Nucleus accumbens (tissue), 56 donors: ENCODE measurements at places on chromosomes 3 and 15.

DNA sequence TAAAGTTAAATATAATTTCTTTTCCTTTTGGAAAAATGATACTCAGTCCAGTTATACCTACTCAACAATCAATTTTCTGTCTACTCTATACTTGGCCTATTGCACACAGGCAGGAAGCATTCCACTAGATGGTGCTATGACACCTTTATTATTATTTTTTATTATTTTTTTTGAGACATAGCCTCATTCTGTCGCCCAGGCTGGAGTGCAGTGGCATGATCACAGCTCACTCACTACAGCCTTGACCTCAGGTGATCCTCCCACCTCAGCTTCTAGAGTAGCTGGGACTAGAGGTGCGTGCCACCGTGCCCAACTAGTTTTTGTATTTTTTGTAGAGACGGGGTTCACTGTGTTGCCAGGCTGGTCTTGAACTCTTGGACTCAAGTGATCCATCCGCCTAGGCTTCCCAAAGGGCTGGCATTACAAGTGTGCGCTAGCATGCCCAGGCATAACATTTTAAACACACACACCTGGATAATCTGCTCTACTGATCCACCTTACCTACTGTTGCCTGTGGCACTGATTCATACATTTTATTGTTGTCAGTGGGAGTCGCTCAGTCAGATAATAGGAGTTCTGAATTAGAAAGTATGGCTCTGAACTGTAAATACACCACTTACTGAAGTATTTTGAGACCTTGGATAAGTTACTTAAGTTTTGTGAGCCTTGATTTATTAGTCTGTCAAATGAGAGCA is 56.2 kb downstream of the EIF3J start:
- no peak for DNase-seq

DNA sequence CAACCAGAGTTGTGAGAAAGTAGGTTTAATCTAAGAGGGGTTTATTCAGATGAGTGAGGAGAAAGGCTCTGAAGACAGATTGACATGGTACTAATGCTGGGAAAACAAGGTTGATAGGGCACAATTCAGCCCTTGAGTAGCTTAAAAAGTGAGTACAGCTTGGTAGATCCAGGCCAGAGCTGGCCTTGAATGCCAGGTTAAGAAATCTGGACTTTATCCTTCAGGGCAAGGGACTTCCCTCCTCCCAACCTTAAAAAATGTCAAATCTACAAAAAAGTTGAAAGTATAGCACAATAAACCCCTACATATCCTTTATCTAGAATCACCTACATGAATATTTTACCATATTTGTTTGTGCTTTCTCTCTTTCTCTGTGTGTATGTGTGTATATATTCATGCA is 7.9 kb downstream of the TM4SF18 start:
- DNase-seq: no peak

- no peak for DNase-seq
These were observed 395.9 kb downstream of the PTPRG start for GRCh38 chr3:61957259-61957658.

DNA sequence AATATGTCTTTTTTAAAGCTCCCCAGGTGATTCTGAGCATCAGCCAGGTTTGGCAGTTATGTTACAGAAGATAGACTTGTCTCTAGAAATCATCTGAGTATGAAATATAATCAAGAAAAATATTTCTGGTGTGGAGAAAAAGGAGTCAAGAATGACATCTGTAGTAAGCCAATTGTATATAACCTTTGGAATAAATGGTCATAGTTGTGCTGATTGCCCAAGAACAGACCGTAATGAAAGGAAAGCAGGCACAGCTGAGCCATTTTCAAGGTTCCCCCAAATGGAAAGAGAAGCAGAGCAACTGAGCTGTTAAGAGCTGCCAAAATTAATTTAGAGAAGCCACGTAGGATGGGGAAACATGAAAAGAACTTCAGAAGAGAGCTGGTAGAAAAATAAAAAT is 26.6 kb downstream of the GOLM2 start:
- no peak for DNase-seq

DNA sequence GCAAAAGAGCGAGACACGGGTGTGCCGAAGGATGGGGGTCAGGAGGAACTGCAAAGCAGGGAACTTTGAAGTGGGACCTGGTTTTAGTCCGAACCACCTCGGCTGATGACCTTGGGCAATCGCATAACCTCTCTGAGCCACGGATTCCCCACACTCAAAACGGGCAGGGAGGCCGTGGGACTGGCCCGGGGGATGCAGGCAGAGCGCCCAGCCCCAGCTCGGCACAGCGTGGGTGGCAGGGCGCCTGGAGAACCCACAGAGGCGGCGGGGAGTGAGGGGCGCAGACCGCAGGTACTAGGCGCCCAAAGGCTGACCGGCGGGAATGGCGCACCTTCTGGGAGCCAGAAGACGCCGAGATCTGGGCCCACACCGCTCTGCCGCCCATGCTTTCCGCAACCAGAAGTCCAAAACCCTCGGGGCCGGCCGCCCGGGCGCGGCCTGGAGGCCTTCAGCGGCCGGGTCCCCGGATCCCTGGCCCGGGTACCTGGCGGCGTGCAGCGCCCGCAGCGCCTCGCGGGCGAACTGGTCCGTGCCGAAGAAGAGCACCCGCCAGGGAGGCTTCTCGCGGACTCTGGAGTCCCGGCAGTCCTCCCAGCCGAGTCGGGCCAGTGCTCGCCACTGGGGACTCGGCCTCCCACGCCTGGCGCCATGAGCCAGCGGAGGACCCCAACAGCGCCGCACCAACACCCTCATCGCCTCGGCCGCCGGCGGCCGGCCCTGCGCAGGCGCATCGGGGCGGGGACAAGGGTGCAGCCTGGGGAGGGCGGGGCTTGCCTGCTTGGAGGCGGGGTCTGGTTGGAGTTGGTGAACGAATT is at the start of gene MTFMT:
MTFMT (minus strand) TSS at position 719 of the 815 bp plus-strand sequence; CDS start at position 693, 26 bp downstream.
- peak; percentile 88 for DNase-seq

DNA sequence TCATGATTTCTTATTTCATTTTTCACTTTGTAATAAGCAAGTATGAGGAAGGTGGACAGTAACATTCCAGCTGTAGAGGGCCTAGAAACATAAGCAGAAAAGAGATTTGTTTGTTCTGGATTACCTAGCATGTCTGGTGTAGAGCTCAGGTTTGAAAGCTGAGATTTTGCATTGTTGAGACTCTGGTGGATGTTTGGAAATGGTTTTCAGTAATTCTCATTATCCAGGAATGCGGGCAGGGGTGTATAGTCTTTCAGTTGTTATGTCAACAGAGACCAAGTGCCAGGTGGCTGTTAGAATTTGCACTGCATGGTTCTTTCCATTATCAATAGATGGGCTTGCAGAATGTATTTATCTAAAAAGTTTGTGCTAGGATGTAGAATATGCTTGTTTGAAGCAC is 10.9 kb downstream of the GPD1L start:
- DNase-seq: no peak

DNA sequence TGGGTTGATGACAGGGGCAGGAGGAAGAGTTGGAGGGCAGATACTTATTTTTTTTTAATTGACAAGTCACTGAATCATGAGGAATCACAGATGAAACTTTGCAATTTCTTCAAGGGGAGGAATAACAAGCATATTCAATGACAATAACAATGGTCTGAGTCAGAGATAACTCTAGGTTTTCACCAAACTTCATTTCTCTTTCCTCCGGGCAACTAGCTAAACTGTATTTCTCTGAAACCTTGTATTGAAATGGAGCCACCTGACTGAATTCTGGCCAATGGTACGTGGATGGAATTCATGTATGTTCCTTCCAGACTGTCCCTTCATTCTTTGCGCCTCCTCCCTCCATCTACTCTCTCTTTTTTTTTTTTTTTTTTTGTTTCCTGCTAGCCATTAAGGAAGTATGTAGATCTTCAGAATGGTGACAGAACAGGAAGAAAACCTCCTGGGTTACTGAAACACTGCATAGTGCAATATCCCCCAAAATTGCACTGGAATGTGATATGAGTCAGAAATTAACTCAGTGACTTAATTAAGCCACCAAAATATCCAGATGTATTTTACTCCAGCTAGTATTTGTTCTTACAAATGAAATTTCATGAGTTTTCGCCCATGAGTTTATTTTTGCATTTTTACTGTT is 495.4 kb downstream of the OTOL1 start:
- DNase-seq: no peak

- no peak for DNase-seq
These were observed 10.3 kb upstream of the CD47 start for GRCh38 chr3:108100906-108101660.

GRCh38 chr3:48594417-48595049 is 596 bp downstream of the COL7A1 start:
- DNase-seq: no peak

- DNase-seq: no peak
These were observed 186.5 kb upstream of the GAP43 start for GRCh38 chr3:115436767-115437301.

DNA sequence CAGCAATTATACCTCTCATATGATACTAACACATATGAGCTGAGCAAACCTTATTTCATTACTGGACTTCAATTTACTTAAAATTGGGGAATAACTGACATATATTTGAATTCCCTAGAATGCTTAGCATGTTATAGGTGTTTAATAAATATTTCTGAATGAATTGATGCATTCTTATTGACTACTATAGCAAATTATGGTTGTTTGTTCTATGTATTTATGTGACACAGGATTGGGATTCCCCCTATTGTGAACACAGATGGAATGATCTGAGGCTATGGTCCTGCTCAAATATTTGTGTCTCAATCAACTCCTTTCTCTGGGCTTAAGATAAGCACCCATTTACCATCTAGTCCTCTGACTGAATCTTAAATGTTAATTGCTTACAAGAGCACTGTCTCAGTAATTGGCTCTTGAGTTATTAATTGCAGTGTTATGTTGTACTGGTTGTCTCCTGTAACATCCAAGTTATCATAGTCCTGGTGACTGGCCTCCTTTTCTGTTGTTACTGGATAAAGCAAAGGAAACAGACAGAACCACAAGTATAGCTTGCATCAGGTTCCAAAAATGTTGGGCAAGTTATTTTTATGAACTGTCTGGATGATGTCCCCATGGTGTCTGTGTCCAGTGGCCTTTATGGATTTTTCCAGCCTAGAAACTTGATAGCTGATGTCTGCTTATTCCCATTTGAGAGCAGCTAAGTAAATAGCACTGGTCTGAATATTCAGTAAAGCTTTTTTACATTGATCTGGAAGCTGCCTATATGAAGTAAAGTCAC is 2.3 kb upstream of the UACA start:
- DNase-seq: no peak

- no peak for DNase-seq
These were observed 13.2 kb upstream of the SLC2A2 start for GRCh38 chr3:171039674-171040073.

- DNase-seq: no peak
These were observed 49.2 kb downstream of the MGLL start for GRCh38 chr3:127772827-127773751.

- DNase-seq: no peak
These were observed 11.5 kb downstream of the PLIN1 start for GRCh38 chr15:89667706-89667960.
